Amniotic stem cell (primary cell): ENCODE measurements at places on chromosomes 2 and 18.

- no peak for DNase-seq
Observed at GRCh38 chr2:171811245-171811628, 82.8 kb downstream of the SLC25A12 start.

DNA sequence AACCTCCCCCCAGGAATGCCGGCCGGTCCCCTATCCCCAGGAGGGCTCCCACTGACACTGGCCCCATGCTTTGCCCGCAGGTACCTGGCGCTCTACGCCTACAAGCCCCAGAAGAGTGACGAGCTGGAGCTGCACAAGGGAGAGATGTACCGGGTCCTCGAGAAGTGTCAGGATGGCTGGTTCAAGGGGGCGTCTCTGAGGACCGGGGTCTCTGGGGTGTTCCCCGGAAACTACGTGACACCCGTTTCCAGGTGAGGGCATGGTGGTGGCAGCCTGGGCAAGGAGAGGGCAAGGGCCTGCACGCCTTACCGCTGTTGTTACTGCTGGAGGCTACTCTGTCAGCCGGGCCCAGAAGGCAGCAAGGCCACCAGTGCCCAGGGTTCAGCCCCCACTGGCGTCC is 181.3 kb downstream of the SEPTIN10 start:
- no peak for DNase-seq

DNA sequence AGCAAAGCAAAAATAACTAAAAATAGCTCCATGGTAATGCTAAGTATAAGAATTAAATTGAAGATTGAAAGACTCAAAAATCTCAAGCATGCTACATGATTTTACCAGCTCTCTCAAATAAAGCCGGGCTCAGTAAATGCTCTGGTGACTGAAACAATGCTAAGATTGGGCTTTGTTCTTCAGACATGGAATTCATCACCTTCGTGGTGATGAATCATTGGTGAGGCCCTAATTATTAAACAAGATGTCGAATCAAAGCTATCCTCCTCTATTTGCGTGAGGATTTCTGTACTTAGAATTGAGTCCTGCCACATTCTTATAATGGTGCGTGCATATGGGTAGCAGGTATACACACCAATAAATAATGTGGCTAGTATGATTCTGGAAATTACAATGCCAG is 58.8 kb upstream of the LRRTM1 start:
- no peak for DNase-seq

DNA sequence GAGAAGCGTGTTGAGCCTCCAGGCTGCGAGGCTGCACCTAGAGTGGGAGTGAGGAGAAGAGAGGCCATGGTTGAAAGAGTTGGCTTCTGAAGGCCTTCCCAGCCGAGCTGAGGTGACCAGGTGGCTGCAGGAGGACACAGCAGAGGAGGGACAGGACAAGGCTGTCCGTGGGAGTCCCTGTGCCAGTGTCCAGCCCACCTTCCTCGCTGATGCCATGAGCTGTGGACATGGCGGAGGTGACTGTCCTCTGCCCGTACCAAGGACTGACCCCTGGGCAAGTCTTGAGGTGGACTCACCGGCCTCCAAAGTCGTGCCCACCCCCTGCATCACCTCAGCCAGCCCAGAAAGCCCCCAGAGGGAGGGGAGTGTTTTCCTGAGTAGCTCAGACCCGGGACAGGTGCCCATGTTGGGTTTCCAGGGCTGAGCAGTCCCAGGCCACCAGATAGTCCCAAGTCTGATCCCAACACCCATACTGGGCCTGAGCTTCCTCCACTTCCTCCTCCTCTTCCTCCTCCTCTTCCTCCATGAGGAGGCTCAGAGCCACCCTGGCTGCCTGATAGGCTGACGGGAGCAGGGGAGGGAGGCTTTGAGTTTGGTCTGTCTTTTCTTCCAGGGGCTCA is 43.0 kb upstream of the FOSL2 start:
- no peak for DNase-seq

- no peak for DNase-seq
Observed at GRCh38 chr2:232170396-232170795, 208.2 kb upstream of the ALPP start.

GRCh38 chr2:171627412-171627811 is 59.9 kb upstream of the DYNC1I2 start:
- no peak for DNase-seq

DNA sequence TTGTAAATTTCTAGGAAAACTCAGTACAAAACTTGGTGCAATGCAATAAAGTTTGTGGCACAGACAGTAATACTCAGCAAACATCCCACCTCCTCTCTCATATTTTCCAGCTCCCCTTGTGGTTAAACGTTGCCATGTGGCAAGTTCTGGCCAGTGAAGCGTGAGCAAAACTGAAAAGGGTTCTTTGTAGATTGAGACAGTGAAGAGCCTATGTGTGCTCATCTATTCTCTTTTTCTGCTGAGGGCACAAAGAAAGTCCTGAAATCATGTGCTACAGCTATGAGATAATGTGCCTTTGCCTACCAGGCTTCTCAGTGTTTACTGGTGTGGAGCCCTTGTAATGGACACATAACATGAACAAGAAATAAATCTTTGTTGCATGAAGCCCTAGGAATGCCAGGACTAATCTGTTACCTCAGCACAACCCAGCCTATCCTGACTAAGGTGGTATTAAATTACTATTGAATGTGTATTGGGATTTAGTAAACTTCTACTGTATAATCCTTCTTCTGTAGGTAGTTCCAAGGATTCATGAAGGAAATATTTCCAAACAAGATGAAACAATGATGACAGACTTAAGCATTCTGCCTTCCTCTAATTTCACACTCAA is 13.0 kb upstream of the TYMS start:
- no peak for DNase-seq

DNA sequence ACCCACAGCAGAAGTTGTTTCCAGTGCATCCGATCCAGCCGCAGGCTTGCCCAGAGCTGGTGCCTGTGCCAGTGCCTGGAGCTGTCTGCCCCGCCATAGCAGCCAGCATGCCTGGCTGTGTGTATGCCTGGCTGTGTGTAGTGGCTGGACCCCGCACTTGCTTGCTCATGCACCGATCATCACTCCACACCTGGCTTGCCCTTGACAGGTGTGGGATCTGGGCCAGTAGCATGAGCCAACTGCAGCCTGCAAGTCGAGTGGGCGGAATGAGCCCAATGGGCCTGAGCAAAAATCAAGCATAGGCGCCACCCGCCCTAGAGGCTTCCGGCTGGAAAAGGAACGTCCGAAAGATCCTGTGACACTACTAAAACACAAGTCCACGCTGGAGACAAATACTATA is 74.5 kb downstream of the EPB41L3 start:
- DNase-seq = no peak

DNA sequence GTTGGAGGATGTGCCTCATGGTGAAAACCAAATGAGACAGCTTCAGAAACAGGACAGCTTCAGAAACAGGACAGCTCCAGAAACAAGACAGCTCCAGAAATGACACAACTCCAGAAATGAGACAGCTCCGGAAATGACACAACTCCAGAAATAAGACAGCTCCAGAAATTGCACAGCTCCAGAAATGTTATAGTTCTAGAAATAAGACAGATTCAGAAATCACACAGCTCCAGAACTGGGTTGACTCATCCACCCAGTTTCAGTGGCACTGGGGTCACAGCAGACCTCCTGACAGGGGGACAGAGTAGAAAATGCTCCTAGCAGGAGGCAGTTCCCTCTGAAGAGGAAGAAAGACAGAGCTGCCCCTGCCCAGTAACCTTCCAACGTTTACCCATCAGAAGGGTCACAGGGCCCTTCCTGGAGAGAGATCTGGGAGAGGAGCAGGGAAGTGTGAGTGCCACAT is 26.9 kb upstream of the COL6A3 start:
- no peak for DNase-seq

GRCh38 chr2:236855866-236856847 is 229.5 kb upstream of the COPS8 start:
- no peak for DNase-seq
